ENCODE measurements at places on chromosomes 6 and 20.

DNA sequence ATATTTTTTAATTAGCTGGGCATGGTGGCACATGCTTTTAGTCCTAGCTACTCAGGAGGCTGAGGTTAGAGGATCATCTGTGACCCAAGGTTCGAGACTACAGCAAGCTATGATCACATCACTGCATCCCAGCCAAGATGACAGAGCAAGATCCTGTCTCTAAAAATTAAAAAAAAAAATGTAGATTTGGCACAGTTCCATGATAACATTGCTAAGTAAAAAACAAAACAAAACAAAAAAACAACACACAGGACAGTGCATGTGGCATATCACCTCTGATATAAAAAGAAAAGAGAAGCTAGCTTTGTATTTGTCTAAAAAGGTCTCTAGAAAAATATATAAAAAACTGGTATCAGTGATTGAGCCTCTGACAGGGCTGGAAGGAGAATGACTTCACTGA is 24.6 kb downstream of the RNF24 start:
- DNase-seq: no peak

- DNase-seq: no peak
Measured at GRCh38 chr20:17491488-17491887, 39.7 kb downstream of the BFSP1 start.

- DNase-seq: no peak
Measured at GRCh38 chr6:70133246-70133645, 169.6 kb downstream of the COL9A1 start.

DNA sequence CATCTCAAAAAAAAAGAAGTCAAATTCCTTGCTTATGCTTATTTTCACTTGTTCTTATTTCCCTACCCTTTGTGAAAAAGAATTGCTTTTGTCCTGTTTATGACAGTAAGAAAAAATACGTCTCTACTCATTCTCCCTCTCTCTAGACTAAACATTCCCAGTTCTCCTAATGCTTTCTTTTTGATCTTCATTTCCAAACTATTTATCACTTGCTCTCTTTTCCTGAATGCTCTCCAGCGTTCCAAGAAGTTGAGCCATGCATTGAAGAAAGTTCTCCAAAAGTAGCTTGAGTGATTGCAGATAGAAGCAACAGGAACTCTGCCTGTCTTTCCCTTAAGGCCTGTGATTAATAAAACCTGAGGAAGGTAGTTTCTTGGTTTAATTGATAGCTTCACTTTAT is 53.1 kb upstream of the TMEM170B start:
- no peak for DNase-seq

DNA sequence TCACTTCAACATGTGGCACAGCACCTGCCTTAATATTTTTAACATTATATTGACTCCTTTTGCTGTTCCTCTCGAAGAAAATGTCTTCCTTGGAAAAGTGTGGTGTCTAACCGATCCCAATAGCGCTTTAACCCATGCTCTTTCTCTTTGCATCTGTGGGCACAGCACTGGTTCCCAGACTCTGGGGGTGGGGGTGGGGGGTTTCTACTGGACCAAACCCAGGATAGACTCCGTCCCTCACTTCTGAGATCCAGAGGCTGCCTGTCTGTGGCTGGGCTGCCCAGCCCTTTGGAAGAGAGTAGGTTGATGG is 3.9 kb upstream of the ZNF292 start:
- no peak for DNase-seq

DNA sequence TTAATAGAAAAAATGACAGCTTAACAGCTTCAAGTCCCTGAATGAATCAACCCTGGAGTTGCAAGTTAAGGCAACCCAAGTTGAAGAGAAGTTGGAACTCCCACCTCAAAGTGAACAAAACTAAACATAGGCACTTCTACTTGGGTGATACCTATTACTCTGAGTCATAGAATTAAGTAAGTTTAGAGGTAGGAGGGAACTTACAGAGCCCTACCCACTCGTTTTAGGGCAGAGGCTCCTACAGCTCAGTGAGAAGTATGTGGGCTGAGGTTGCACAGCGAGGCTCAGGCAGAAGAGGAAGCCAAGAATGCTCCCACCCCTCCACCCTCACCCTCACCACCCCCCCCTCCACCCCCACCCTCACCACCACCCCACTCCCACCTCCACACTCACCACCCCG is 42.2 kb downstream of the NFATC2 start:
- DNase-seq: no peak

DNA sequence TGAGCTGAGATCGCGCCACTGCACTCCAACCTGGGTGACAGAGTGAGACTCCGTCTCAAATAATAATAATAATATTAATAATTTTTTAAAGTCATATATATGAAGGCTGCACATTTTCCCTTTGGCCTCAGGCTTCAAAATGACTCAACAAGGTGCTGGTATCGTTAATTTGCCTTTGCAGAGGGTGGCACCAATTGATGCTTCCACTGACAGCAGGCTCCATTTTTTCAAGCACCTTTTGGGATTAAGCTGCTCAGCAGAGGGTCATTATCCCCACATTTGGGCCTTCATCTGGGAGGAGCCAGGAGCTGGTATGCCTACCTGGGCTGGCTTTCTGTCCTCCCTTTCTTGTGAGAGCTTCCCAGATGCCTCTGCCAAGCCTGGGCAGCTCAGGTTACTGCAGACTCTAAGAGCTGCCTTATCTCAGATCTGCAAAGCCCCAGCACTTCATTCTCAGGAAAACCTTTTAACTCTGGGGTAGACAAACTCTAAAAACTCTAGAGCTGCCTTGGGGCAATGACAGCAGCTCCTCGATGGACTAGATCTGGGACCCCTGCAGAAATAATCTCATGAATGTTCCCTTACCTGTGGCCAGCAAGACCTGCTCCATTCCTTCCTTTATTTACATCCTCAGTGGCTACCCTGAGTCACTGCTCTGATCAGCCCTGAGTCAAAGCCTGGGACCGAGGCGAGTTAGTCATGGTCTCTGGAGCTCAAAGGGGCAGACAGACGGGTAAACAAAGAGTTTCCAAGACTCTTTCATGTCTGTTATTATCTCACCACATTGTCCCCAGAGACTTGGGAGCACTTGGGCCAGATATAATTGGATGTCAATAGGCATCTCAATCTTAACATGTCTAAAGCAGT is 80.0 kb upstream of the EYA2 start:
- peak; percentile 94 for DNase-seq

GRCh38 chr6:64170316-64170715 is 534.7 kb downstream of the PHF3 start:
- no peak for DNase-seq

- DNase-seq: peak; percentile 96
Measured at GRCh38 chr20:49219091-49219923, at the start of gene DDX27. DDX27 (plus strand) TSS chr20:49219416; CDS start chr20:49219449, 33 bp downstream.

DNA sequence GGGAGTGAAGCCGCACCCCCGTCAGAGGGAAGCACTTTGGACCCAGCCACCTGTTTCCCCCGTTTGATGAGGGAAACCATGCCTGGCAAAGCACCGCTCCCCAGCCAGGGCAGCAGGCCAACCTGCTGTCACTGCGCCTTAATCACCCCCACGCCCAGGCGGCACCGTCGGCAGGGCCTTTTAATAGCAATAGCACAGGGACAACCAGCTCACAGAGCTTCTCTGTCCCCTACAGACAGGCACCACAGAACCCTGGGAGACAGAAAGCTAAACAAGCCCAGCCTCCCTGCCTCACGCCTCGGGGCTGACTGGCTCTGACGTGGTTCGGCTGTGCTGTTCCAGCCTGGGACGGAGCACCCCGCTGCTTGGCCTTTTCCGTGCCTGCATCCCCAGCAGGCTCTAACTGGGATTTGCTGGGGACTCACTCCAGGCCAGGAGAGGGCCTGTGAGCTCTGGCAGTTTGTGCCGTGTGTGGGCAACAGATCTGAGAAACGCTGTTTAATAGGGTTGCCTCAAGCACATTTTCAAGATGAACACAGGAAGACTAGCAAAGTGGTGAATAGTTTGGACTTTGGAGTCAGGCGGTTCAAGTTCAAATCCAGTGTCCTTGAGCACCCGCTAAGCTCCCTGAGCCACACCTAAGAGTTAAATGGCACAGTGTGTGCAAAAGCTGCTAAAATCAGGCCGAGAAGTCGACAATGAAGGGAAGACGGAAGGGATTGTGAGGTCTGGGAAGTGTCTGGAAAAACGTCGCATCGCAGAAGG is 223.8 kb downstream of the NRN1 start:
- no peak for DNase-seq

DNA sequence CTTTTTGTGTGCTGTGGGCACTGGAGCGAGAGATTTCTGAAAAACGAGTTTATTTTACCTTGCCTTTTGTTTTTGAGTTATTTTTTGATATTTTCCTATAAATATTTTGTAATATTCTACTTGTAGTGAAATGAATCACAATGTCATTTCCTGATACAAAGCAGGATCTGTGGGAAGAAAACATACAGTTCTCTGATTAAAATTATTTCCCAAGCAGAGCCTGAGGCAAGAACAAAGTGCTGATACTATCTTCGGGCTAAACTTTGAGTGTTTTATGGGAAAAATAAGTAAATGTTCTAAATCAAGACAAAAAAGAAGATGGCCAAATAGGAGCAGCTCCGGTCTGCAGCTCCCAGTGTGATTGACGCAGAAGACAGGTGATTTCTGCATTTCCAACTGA is 33.7 kb upstream of the ELOVL5 start:
- no peak for DNase-seq

- peak; percentile 88 for DNase-seq
Measured at GRCh38 chr6:2818593-2818992, 23.1 kb downstream of the SERPINB1 start.

GRCh38 chr20:10551732-10552724 is 116.9 kb downstream of the SLX4IP start:
- DNase-seq: no peak

DNA sequence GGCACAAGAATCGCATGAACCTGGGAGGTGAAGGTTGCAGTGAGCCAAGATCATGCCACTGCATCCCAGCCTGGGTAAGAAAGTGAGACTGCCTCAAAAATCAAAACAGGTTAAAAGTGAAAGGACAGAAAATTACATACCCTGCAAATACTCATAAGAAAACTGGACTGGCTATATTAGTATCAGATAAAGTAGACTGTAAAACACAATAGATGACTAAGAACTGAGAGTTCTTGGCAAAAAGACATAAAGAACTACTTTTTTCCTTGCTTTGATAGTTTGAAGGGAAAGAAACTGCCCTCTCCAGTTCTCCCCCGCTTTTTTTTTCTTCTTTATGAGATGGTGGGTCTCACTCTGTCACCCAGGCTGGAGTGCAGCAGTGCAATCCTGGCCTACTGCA is 17.0 kb downstream of the SNX3 start:
- DNase-seq: no peak

DNA sequence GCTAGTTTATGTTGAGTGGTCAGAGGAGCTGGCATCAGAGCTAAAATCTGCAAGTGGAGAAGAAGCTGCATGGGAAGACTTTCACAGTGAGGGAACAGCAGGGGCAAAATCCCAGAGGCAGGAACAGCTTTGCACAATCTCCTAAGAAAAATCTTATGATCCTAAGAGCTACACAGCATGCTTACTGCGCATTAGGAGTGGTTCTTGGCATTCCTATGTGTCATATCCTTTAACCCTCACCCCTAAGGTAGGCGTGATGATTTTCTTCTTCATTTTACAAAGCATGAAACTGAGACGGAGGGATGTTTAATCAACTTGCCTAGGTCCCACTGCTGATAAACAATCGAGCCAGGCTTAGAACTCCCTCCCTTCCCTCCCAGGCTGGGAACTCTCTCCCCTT is 313.6 kb upstream of the SULF2 start:
- no peak for DNase-seq

DNA sequence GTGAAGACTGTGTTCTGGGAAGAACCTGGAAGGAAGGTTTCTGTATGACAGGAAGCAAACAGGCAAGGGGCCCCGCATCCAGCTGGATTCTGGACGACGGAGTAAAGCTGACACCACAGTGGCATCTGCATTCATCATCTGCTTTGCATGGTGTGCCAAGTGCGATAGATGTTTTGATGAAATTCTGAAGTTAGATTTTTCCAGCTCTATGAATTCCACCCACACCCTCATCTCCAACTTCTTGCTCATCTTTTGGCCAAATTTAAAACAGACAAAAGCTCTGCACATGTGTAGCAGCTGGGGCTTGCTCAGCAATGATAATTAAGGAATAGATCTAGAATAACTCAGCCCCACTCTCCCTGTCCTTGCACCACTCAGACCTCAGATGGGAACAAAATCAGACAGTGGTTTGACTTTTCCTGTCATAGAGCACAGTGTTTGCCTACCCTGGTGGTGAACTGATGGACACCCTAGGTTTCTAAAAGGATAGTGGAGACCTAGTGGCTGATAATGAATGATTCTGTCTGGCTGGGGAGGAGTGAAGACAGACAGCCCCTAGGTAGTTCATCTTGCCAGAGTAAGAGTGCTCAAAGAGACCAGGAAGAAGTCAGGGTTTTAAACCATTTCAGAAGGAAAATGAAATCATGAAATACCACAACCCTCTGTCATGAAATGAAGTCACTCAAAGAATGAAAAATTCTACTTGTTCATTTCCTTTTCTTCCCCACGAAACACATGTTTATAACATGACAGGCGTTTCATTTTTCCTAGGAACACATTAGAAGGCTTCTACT is 85.8 kb downstream of the BCAS1 start:
- no peak for DNase-seq

DNA sequence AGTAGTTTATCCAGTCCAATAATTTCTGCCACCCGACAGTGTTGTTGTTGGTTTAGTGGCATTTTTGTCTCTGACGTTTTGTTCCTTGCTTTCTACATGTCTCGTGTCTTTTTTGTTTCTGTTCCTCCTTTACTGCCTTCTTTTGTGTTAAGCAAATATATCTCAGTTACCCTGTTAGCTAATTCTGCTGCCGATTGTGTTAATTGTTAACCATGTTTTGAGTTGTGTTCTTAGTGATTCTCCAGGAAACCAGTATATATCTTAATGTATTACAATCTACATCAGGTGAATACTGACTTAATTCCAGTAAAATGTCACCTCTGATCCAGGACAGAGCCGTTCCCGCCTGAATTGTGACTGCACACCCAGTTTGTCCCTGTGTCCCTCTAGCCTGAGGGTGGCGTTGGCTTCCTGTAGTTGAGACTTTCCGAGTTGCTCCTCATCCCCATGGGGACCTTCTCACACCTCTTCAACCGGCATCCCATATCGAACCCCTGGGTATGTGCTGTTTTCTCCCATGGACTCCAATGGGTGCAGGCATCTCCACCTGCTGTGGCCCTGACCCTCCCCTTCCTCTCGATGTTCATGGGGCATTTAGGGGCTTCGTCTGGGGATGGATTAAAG is 35.8 kb upstream of the BHLHE23 start:
- DNase-seq: no peak

DNA sequence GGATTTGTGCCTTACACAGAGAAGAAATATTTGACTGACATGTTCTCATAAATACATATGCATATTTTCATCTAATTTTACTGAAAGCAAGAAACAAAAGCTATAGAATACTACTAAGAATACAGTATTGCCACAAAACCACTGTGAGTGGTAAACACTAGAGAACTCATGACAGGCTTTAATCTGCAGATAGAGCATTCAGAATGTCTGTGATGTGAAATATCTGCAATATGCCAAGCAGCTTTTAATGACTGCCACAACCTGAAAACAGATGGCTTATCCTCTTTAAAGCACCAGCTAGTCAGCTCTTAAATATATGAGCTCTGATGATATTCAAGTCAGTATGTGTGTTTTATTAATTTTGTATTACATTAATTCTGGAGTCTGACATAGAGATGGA is 3.4 kb downstream of the NAPB start:
- DNase-seq: no peak

All from brain microvascular endothelial cell (primary cell).